ENCODE measurements at places on chromosomes 4 and X. TPM values are rescaled to one million over a fixed set of nuclear protein-coding genes. Genes with fewer than 3 reads are reported as not detected.

The TRPC3 gene
- 0.15 TPM for total RNA-seq

DNA sequence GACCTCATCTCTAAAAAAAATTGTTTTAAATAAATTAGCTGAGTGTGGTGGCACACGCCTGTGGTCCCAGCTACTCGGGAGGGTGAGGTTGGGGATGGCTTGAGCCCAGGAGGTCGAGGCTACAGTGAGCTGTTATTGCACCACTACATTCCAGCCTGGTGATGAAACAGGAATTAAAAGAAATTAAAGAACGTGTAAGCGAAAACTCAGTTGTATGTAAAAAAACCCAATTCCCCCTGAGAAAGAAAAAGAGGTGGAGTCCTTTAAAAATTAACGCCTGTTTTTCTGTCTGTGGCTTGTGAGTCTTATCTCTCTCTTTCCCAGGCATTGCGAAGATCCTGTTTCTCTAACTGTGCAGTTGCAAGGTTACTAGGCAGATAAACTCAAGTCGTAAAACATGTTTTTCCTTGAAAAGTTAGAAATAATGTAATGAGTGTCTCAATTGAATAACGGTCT, 22.1 kb downstream of the EPGN start:
- no peak for DNase-seq

DNA sequence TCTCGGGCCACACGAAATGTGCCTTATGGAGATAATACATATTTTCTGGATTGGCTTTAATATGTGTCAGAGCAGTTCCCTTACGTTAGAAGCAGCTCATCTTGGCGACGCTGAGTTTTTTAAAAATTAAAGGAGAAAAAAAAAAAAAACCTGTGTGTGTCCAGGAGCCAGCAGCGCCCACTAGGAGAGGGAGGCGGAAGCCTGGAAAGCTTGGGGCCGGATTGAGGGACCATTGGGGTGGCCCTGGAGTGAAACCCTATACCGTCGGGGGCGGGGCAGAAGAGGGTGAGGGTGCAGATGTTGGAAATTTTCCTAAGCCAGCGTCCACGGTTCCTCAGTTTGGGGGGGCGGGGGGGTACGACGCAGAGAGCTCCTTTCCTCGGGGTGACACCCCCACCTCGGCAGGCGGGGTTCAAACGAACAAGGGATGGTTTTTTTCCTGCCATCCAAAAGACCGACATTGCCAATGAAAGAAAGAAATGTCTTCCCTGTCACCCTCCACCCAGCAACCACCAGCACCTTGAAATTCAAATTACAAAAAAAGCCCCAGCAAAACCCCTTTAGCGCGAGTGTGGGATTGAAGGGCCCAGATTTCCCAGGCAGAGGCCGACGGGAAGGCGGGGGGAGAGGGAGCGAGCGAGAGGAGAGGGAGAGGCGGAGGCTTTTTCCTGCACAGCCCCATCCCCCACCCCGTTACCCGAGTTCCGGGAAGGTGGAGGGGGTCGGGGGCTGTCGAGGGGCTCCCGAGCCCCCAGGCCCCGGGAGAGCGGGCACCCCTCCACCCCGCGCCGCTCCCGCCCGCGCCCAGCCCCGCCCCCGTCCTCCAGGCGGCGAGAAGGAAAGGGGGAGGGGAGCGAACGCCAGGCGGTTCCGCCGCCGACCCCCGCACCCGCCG, 859 bp downstream of the SMARCA1 start:
- DNase-seq: no peak

GRCh38 chr4:124790471-124790870, 77.9 kb upstream of the ANKRD50 start:
- DNase-seq: no peak

The NLRP2B gene
- not detected for total RNA-seq

Data from right atrium auricular region (tissue), 2 donors.